Left ventricle myocardium inferior (tissue), 1 donor: ENCODE measurements at places on chromosomes 7 and 10.

DNA sequence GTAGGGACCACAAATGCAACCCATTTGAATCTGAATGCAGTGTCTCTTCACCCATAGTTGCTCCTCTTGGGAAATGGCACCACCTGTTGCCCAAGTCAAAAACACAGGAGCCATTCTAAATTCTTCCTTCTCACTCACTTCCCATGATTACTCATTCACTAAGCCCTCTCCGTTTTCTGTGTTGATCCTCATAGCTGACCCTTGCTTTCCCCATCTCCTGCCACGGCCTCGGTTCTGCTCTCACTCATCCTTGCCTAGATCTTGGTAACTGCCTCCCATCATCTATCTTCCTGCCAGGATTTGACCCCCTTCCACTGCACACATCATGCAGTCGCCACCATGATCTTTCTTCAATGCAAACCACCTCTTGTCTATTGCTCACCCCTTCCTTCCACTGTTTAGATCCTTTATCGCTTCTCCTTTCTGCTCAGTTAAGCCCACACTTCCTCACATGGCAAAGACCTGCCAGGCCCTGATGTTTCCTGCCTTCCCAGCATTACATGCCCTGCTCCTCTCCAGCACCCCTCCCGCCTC, 19.0 kb upstream of the CPN1 start:
- DNase-seq: no peak

DNA sequence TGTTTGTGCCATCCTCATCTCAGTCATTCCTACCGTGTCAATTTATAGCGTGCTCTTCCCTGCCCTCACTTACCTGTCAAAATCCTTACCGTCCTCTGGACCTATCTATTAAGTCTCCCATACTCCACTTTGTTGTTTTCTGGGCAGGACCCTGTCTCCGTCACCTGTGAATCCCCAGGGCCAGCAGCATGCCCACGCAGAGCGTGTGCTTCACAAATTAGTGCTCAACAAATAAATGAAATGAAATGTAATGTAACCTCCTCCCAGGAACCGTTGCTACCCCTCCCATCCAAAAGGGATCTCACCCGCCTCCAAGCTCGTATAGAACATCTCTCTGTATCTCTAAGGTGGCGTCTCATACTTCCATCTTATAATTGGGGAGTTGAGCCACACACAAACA, 589.9 kb upstream of the MGMT start:
- DNase-seq: no peak

DNA sequence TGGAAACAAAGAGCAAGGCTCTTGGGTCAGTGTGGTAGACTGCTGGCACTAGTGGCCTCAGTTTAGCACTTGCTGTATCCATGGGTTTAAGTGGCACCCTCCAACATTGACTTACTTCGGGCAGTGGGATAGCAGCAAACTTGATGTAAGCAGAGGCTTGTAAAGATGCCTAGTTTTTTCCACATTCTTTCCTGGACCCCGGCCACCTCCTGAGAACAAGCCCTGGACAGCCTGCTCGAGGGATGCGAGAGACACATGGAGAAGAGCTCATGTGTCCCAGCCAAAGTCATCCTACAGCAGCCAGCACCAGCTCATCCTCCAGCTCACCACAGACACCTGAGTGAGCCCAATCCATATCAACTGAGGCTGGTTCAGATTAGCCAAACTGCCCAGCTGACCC, 142.7 kb upstream of the PCBD1 start:
- DNase-seq: no peak

DNA sequence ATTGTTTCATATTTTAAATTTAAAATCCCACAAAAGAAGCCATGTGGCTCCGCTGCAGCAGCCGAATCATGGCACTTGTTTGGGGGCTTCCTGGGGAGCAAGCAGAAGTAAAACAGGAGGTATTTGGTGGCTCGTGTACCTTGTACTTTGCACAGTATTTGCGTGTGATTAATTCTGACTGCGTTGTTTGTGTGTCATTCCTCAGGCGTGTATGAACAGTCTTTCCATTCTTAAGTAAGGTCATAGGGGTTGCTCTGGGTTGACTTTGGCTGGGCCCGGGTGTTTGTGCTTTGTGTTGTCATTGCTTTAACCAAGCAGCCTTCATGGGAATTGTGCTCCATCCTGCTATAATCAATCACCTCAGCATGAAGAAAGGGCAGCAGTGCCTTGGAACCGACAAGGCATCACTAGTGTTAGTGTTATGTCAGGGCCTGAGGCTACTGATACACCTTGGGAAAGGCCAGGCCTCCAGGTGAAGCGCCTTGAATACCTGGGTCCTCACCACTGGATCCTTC, 182.4 kb downstream of the ARHGAP21 start:
- DNase-seq: no peak

GRCh38 chr7:76411626-76412025, 2.1 kb upstream of the SSC4D start:
- no peak for DNase-seq

GRCh38 chr10:95421782-95422181, 131.0 kb upstream of the PDLIM1 start:
- no peak for DNase-seq

DNA sequence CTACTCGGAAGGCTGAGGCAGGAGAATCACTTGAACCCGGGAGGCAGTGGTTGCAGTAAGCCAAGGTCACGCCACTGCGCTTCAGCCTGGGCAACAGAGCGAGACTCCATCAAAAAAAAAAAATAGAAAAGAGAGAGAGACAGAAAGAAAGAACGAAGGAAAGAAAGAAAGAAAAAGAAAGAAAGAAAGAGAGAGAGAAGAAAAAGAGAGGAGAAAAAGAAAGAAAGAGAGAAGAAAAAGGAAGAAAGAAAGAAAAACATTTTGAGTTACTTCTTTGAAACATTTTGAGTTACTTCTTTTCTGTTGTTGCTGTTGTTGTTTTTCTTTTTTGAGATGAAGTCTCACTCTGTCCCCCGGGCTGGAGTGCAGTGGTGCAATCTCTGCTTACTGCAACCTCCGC, 2.4 kb upstream of the MKI67 start:
- no peak for DNase-seq

- DNase-seq: no peak
Measured at GRCh38 chr10:24340883-24341282, 131.9 kb downstream of the KIAA1217 start.

GRCh38 chr7:5636446-5636835, 145.0 kb downstream of the RNF216 start:
- DNase-seq: no peak

DNA sequence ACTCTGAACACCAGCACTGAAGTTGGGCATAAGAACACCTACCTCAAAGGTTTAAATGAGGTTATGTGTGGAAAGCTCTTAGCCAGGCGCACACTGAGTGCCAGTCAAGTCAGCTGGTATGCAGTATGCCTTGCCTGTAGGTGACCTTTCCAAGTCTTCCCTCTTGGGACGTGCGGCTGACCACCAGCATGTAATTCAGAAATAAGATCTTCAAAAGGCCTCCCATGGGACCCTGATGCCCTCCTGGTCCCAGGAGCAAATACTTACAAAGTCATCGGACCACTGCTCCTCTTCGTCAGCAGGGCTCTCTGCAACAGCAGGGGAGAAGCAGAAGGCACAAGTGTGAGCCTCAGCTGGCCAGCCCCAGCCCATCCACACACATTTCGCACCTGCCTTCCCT, 40.8 kb downstream of the BLNK start:
- no peak for DNase-seq

DNA sequence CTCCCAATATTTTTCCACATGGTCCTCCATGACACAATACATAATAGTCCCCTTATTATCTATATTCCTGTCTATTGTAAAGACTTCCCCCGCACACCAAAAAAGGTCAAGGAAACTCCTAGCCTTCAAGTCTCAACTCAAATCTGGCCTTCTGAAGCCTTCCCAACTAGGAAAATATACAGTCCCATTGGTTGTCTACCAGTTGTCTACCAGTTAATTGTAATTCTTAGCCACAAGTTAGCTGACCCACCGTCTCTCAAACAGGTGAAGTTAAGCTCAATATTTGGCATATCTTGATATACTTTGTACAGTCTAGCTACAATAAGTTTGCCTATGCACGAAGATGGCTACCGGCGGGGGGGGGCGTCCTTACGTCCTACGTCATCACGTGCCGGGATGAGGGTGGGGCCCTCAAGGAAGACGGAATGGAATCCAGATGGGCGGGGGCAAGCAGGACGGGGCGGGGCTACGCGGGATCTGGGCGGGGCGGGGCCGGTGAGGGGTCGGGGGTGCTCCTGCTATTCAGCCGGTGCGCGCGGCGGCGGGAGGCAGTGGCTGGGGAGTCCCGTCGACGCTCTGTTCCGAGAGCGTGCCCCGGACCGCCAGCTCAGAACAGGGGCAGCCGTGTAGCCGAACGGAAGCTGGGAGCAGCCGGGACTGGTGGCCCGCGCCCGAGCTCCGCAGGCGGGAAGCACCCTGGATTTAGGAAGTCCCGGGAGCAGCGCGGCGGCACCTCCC, at the start of gene AHR:
AHR (plus strand) TSS at position 551 of the 738 bp plus-strand sequence. CDS start 613 bp downstream, outside the sequence.
- peak; percentile 95 for DNase-seq

- DNase-seq: no peak
Measured at GRCh38 chr7:6182993-6183392, 89.4 kb downstream of the CYTH3 start.

DNA sequence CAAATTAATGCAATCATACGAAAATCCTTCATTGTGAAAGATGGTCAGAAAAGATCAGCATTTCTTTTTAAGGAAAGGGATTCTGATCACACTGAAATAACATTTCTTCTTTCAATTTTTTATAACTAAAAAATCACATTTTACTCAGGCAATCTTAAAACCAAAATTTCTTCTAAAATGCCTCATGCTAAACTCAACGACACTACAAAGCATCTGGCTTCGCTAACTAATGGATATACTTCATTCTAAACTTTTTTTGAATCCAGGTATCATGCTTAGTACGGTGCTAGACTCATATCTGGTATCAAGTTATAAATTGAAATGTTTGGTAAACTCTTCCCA, 100.4 kb downstream of the CUBN start:
- no peak for DNase-seq

DNA sequence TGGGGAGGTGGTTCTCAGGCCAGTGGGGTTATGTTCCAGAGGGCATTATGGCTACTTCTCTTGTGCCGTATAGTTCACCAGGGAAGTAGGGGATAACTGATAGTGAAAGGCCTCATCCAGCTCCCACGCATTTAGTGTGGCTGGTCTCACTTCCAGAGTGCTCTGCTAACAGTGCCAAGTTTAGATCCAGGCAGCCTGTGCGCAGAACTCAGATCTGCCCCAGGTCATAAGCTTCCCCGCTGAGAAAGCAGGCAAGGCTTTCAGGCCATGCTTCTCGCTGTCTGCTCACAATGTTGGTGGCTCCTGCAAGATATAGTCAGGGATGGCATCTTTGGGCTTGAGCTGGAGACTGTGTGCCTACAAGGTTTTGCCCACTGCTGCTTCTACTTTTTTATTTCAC, 11.3 kb downstream of the AGK start:
- DNase-seq: peak; percentile 27

- DNase-seq: no peak
Measured at GRCh38 chr10:29535778-29536453, 98.9 kb downstream of the SVIL start.

GRCh38 chr7:2088801-2089200, 143.9 kb downstream of the MAD1L1 start:
- no peak for DNase-seq

DNA sequence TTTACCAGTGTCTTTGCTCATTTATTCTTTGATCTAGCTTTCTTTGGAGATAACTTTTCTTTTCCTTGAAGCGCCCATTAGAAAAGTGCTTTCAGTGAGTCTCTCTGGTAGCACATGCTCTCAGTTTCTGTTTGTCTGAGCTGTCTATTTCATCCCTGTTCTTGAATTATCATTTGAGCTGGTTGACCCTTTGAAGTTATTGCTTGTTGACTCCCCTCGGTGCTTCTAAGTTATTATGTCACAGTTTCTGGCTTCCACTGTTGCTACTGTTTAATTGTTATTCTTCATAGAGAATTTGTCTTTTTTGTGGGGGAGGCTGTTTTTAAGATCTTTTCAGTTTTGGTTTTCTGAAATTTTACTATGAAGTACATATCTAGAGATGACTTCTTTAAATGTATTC, 11.4 kb upstream of the PRF1 start:
- DNase-seq: no peak

GRCh38 chr7:151806204-151806603, 70.7 kb downstream of the PRKAG2 start:
- no peak for DNase-seq

- DNase-seq: no peak
Measured at GRCh38 chr10:62092301-62093030, 176.2 kb downstream of the RTKN2 start.
